ENCODE measurements at places on chromosomes 13 and 19. TPM values are rescaled to one million over a fixed set of nuclear protein-coding genes. Genes with fewer than 3 reads are reported as not detected.

- DNase-seq: no peak
Measured at GRCh38 chr19:44648631-44649251, 5.0 kb downstream of the PVR start.

GRCh38 chr13:99191336-99191899 is 9.2 kb upstream of the UBAC2 start:
- no peak for DNase-seq

- no peak for DNase-seq
Measured at GRCh38 chr13:37484056-37484455, 114.5 kb downstream of the POSTN start.

CEBPA gene
- polyA plus RNA-seq: 4.3 TPM

IGFLR1 gene
- 4.0 TPM for polyA plus RNA-seq

S1PR4 gene
- 0.60 TPM for polyA plus RNA-seq

- no peak for DNase-seq
Measured at GRCh38 chr13:67410645-67411044, 180.5 kb upstream of the PCDH9 start.

GRCh38 chr19:31290931-31291590 is 58.2 kb downstream of the TSHZ3 start:
- DNase-seq: no peak
